Skeletal muscle cell (primary cell): ENCODE measurements at places on chromosomes 16 and 17.

GRCh38 chr16:53159781-53160436 lies 105.1 kb downstream of the CHD9 start:
- peak; percentile 25 for DNase-seq

DNA sequence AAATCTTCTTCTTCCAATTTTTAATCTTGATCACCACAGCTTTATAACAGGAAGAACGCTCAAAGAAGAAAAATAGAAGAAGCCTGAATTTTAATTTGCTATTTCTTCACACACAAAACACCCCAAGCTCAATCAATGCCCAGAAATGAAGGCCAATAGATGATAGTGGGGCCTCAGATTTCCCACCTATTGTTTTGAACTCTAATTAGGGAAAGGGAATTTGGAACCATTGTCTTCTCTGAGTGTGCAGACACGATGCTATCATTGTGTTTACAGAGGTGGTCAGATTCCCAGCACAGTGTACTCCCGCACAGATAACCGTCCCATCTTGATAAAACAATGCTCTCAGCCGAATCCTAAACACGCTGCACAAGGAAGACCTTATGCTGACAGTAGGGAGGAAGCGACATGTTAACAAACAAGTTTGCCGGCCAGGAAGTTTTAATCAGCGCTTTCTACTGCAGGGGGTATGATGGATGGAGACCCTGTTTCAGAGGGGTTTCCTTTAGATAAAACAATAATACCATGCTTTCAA lies 684.7 kb downstream of the MAF start:
- no peak for DNase-seq

GRCh38 chr16:66325717-66326376 lies 40.6 kb upstream of the CDH5 start:
- DNase-seq = no peak

DNA sequence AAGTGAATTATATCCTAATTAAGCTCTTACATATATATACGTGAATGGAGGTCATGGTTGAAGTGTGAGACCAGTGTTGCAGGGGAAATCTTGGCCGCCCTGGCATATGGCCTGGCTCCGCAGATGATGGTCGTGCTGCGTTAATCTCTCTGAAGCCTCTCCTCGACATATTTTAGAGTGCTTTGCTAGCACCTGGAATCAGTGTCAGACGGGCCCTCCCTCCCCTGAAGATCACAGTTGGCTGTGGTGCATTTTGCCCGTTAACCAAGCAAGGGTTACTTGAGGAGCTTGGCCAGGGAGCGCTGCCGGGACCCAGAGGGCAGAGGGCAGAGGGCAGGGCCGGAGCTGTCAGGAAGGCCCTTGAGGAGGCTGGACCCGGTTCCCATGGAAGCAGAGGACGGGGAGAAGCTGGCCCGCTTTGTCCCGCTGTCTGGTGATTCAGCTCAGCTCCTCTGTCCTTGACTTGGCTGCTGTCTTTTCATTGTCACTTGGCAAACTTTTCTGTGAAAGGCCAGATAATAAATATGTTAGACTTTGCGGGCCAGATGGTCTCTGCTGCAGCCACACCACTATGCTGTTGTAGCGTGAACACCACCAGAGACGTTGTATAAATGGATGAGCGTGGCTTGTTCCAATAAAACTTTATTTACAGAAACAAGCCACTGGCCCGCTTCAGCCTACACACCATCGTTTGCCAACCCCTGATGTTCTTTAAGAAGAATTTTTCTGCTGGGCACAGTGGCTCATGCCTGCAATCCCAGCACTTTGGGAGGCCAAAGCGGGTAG lies 32.3 kb downstream of the CIBAR2 start:
- DNase-seq = no peak

GRCh38 chr17:78725448-78726021 lies 56.5 kb downstream of the CYTH1 start:
- no peak for DNase-seq

DNA sequence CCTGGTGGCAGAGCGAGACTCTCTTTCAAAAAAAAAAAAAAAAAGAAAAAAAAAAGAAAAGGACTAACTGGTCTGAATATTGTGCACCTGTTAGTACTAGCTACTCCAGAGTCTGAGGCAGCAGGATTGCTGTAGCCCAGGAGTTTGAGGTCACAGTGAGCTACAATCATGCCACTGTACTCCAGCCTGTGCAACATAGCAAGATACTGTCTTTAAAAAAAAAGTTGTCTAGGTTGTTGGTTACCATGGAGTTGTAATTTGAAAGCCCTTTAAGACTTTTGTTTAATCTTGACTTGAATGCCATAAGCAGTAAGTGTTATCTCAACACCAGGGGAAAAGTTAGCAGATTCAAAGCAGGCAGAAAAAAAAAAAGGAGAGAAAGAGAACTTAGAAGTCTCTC lies 10.9 kb upstream of the C16orf54 start:
- DNase-seq = no peak

- no peak for DNase-seq
These were observed 33.8 kb upstream of the CMIP start for GRCh38 chr16:81410643-81411293.

DNA sequence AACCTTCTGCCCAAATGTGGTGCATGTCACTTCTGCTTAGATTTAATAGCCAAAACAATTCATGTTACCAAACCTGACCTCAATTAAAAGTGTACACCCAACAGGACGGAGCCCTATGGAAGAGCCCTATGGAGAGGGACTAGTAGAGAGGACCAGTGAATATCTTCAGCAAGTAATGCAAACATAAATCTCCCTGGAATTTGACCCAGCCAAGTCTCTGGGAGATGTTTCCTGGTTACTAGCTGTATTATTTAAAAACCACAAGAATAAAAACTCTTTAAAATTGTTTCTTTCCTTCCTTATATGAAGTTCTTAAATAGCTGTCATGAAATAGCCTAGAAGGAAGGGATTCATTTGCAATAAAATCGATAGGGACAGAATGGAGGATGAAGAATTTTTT lies 255.8 kb downstream of the CDH11 start:
- no peak for DNase-seq

- DNase-seq = no peak
These were observed 22.2 kb downstream of the ASPSCR1 start for GRCh38 chr17:81999587-81999975.

- DNase-seq = no peak
These were observed 37.4 kb downstream of the CLEC16A start for GRCh38 chr16:10981697-10982216.

- DNase-seq = peak; percentile 88
These were observed at the start of gene NUPR1 for GRCh38 chr16:28538733-28539596. NUPR1 (minus strand) TSS chr16:28538974; CDS start chr16:28538907, 67 bp downstream.

- no peak for DNase-seq
These were observed 116.0 kb upstream of the GOT2 start for GRCh38 chr16:58850019-58850677.

- no peak for DNase-seq
These were observed 19.7 kb downstream of the SLC7A6 start for GRCh38 chr16:68283801-68284598.

GRCh38 chr17:34163646-34164045 lies 91.4 kb upstream of the CCL2 start:
- no peak for DNase-seq

- no peak for DNase-seq
These were observed at the start of gene PMP22 for GRCh38 chr17:15265131-15265530. PMP22 (minus strand) TSS chr17:15265326; CDS start chr17:15260727, 4,599 bp downstream.

DNA sequence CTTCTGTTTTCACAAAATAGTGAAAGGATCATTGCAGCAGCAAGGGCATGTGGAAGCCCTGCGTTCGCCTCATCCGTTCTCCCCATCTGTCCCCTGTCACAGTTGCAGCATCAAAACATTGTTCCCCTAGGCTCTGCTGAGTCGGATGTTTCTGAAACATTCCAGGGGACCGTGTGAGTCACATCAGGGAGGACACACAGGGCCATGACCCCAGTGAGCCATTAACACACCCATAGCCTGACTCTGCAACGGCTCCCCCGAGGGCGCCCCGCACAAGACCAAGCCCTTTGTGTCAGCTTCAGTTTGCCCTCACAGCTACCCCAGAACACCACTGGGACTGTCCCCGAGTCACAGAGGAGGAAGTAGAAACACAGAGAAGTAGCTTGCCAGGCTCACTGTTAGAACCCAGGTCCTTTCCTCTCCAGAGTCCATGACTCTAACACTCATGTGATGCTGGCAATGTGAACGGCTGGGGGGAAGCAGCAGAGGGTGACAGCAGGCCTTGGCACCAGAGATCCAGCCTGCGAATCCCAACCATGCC lies 63.3 kb upstream of the HSBP1 start:
- no peak for DNase-seq

DNA sequence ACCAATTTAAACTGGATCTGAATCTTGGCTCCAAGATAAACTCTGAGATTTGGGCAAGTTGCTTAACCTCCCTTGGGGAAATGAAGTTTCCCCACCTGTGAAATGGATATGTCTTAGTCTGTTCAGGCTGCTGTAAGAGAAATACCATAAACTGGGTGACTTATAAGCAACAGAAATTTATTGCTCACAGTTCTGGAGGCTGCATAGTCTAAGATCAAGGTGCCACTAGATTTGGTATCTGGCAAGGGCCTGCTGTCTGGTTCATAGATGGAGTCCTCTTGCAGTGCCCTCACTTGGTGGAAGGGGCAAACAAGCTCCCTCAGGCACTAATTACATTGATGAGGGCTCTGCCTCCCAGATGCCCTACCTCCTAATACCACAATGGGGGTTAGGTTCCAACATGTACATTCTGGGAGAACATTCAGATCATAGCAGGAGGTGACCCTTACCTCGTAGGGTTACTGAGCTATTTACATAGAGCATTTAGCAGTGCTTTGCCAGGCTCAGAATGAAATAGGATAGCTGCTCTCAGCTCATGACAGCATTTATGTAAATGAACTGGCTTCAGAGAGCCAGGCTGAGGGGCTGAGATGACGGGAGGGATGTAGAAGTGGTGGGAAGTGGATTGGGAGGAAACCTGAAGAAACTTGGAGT lies 83.9 kb downstream of the SPECC1 start:
- DNase-seq = no peak

GRCh38 chr17:81397314-81398175 lies 2.3 kb downstream of the BAHCC1 start:
- no peak for DNase-seq

DNA sequence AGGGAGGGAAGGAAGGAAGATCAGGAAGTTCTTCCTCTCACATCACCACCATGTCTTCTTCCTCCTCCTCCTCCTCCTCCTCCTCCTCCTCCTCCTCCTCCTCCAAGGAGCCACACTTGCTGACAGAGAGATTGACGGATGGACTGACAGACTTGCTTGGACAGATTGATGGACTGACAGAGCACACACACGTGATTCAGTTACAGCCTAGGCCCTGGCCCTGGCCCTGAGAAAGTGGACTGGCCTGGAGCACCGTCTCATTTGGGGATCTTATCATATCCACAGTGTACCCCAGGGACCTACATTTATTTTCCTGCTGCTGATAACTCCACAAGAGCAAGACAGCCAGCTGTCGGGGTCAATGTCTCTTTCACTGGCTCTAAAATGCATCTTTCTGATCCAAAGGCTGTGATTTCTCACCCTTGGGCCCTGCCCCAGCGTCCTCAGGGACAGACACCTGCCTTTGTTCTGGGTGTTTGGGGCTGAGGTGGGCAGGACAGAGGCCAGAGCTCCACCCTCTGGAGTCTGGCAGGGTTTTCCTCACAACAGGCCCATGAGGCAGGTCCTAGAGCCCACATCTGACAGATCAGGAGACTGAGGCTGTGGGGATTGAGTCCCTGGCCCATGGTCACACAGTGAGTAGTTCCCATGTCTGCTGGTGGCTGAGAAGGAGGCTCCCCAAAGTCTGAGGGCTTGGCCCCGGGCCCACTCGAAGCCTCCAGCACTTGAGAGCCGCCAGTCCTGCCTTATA lies 2.3 kb upstream of the P2RX1 start:
- no peak for DNase-seq

- no peak for DNase-seq
These were observed 63.5 kb downstream of the PARN start for GRCh38 chr16:14566599-14566998.

DNA sequence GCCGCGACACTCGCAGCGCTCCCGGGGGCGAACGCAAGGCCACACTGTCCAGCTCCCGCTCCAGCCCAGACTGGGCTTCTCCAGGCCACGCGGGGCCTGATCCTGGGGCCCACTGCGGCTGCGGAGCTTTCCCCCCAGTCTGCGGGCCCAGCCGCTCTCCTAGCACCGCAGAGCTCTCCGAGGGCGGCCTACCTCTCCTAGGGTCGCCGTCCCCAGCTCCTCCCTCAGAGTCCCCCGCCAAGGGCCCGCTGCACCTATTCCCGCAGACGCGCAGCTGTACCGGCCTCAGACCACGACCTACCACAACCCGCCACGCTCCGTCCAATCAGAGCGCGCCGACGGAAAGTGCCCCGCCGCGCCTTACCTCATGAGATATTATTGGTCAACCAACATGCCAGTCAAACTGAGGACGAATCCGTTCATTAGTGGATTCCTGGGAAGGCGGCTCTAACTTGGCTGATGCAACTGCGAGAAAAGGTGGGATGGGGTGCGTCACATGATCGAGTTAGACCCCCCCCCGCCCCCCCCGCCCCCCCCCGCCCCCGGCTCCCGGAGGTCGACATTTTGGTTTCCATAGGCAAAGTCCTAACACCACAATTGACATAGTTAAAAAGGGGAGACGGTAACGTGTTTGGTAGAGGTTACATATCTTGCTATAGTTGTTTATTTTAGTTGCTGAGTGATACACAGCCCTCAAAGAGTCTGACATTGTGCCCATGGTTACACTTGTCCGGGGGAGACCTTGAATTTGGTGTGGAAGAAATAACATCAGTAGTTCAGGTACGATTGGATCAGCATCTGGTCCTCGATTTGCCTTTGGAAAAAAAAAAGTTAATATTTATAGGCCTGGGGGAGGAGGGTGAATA lies at the start of gene AARS1:
Gene AARS1 (minus strand): TSS at position 278 of the 866 bp plus-strand sequence. CDS start 6,743 bp downstream, outside the sequence.
- DNase-seq = peak; percentile 100

DNA sequence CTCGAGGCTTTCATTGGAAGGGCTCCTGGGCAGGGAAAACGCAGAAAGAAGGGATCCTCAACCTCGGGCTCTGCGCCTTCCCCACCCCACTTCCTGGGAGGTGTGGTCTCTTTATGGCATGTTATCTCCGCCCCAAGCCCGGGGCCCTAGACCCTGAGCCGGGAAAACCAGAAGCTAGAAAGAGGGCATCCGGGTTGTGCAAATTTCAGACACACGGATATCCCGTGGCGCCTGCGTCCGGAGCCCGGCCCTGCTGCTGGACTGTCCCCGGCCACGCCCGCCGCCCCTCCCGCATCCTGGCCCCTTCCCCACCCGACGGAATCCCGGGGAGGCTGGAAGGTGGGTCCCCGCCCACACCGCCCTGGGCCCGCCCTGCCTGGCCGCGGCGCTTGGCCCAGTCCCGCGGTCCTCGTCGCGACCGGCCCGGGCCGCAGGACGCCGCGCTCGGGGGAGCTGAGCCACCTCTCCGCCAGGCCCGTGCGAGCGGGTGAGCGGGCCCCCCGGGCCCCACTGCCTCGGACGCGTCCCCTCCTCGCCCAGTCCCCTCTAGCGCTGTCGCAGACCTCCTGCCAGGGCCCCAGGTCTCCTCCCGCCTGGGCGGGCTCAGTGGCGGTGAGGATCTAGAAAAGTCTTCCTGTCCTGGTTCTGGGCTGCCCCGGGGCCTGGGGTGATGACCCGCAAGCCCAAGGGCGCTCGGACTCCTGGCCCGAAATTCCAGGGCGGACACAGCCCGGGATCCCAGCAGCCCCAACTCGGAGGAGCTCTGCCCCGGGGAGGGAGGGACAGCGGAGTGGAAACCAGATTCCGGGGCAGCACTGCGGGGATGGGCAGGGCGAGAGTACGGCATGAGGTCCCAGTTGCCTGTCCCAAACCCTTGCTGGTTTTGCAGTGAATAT lies at the start of gene SLC16A5:
Gene SLC16A5 (plus strand): TSS at position 397 of the 896 bp plus-strand sequence. CDS start 5,683 bp downstream, outside the sequence.
- DNase-seq = no peak
